CD4-positive, alpha-beta T cell treated with Interleukin-4 for 4 hours (primary cell): ENCODE measurements at places on chromosomes 16 and 17.

DNA sequence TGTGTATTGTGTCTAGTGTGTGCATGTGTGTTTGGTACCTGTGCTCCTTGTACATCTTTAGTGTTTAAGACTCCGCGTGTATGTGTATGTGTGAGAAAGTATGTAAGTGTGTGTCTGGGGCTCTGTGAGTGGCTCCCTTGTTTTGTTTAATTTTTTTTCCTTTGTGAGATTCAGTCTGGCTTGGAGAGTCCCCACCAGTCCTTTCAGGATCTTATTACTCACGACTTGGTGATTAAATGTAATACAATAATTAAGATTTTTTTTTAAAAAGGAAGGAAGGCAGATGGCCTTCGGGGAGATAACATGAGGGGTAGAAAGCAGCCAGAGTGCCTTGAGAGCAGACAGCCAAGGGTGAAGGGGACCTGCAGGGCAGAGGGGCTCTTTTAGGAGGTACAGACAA is 33.9 kb downstream of the FZD2 start:
- no peak for DNase-seq

- DNase-seq = no peak
These were observed 8.5 kb downstream of the ITGAE start for GRCh38 chr17:3792481-3792880.

DNA sequence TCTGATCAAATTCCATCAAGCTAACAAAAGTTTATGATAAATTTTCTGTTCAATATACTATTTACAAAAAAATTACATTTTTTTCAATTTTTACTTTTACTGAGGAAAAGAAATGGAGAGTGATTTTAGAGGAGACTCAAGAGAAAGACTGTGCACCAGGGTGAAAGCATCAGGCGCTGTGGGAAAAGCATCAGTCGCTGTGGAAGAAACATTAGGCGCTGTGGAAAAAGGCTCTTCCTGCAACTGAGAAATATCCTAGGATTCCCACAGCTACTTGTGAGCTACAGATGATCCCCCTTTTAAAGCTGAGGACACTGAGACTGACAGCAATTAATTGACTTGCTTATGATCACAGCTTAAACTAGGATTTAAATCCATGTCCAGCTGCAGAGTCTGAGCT is 4.9 kb downstream of the ANKFY1 start:
- DNase-seq = no peak

- no peak for DNase-seq
These were observed 216.7 kb upstream of the RBFOX1 start for GRCh38 chr16:7115898-7116297.

DNA sequence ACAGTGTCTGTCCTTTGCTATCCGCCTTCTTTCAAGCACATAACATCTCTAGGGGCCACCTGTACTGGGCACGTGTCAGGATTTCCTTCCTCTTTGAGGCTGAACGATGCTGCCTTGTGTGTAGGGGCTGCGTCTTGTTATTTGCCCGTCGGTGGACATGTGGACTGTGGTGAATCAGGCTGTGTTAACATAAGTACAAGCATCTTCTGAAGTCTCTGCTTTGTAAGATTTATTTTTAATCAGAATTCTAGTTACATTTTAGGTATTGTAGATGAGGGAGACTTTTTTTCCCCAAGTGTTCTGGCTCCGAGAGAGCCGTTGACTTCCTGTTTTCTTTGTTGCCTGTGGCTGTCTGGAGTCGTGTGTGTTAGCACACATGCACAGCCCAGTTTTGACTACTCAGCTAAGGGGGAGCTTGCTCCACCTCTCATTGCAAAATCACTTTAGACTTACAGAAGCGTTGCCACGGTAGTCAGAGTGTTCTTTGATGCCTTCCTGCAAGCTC is 26.1 kb downstream of the SPG7 start:
- peak; percentile 55 for DNase-seq

- DNase-seq = peak; percentile 25
These were observed 73.6 kb downstream of the WIPI1 start for GRCh38 chr17:68383443-68384321.

GRCh38 chr16:62135446-62135845 is 99.2 kb upstream of the CDH8 start:
- no peak for DNase-seq

DNA sequence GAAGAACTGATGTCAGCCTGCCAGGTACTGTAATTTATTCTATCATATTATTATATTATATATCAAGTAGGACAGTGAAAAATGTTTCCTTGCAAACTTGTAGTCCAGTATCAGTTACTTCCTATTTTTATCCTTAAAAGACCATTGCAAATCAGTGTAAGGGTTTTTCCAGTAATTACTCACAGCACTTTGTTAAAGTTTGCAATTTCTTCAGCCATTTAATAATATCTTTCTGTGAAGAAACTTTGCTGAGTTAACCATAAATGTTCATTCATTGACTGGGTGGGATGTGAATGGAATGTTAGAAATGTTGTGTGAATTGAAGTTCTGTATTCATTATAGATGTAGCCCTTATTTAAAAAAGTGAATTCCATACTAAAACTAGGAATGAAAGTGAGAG is 26.7 kb downstream of the HAPSTR1 start:
- DNase-seq = no peak

DNA sequence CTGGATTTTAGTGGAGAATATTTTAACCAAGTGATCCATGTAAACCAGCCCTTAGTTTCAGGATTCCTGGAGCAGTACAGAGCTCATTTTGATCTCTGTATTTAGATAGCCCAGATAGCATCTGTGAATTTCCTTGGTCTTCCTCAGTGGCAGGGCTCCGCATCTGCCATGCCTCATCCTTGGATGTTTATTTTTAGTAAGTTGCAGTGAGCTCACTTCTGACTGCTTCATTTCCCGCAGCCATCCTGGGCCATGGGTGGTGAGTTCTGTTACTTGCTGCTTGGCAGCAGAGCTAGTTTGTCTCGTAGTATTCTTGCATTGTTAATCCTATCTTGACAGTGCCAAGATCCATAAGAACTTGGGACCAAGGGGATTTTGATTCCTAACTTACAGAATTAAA is 33.7 kb downstream of the IST1 start:
- no peak for DNase-seq

DNA sequence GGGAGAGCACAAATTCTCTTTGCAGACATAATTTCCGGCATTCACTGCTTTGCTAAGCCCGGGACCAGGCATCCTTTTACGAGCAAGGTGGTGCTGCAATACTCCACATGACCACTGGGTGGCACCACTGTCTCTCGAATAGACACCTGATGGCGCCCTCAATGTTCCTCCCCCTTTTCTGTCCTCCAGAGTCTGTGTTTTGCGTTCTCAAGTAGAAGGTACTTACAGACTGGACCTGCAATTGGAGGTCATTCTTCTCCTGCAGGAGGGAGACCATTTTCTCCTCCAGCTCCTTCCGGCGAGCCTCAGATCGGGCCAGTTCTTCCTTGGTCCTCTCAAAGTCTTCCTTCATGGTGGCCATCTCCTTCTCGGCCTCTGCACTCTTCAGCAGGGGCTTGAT is 45.2 kb downstream of the MYH13 start:
- peak; percentile 52 for DNase-seq

- no peak for DNase-seq
These were observed 63.0 kb downstream of the MAF start for GRCh38 chr16:79537584-79537983.

GRCh38 chr16:55037046-55037445 is 106.4 kb downstream of the IRX5 start:
- DNase-seq = no peak

GRCh38 chr17:64028874-64029464 is 8.5 kb upstream of the ICAM2 start:
- DNase-seq = peak; percentile 84

GRCh38 chr17:897970-898619 is 81.5 kb downstream of the NXN start:
- no peak for DNase-seq

GRCh38 chr17:20226814-20227482 is 217.8 kb downstream of the SPECC1 start:
- DNase-seq = peak; percentile 64

GRCh38 chr16:2520784-2521531 is 787 bp downstream of the AMDHD2 start:
- peak; percentile 57 for DNase-seq

GRCh38 chr17:62631086-62631935 is 3.8 kb downstream of the MRC2 start:
- DNase-seq = no peak

DNA sequence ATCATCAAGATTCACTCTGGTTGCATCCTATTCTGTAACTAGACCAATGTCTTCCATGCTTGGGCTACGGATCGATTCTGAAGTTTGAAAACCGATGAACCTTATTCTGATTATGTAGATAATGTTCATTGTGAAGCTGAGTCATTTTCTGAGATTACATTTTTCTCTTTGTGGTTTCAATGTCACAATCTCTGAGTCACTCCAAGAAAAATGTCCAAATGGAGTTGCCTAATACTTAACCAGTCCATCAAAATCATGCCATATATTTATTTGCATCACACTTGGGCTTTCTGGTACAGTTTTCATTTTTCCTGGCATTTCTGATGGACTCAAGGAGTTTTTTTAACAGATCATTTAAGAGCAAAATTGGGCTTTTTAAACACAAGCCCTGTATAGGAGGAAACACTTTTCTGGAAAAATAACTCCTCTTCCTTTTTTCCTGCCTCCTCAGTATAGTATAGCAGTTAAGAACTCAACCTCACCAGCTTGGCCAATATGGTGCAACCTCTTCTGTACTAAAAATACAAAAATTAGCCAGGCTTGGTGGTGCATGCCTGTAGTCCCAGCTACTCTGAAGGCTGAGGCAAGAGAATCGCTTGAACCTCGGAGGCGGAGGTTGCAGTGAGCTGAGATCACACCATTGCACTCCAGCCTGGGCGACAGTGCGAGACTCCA is 17.5 kb downstream of the CACNG3 start:
- no peak for DNase-seq

GRCh38 chr17:21213638-21214014 is 335 bp downstream of the TMEM11 start:
- DNase-seq = peak; percentile 21

DNA sequence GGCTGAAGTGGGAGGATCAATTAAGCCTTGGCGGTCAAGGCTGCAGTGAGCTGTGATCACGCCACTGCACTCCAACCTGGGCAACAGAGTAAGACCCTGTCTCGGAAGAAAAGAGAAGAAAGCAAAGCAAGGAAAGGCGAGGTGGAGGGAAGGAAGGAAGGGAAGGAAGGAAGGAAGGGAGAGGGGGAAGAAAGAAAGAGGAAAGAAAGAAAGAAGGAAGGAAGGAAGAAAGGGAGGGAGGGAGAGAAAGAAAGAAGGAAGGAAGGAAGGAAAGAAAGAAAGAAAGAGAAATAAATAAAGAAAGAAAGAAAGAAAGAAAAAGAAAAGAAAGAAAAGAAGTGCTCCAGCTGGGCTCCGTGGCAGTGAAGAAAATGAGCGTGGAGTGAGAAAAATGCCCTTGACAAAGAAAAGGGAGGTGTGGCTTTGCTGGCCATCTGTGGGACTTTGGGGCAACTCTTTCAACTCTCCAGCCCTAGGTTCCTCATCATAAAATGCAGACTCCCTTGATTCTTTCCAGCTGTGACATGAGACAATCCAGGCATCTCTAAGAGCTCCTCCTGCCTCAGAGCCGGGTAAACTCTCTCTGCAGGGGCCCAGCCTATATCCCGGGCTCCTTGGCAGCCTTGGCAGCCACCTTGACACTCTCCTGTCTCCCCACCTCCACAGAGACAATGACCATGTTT is 2.4 kb downstream of the GSDMA start:
- no peak for DNase-seq

DNA sequence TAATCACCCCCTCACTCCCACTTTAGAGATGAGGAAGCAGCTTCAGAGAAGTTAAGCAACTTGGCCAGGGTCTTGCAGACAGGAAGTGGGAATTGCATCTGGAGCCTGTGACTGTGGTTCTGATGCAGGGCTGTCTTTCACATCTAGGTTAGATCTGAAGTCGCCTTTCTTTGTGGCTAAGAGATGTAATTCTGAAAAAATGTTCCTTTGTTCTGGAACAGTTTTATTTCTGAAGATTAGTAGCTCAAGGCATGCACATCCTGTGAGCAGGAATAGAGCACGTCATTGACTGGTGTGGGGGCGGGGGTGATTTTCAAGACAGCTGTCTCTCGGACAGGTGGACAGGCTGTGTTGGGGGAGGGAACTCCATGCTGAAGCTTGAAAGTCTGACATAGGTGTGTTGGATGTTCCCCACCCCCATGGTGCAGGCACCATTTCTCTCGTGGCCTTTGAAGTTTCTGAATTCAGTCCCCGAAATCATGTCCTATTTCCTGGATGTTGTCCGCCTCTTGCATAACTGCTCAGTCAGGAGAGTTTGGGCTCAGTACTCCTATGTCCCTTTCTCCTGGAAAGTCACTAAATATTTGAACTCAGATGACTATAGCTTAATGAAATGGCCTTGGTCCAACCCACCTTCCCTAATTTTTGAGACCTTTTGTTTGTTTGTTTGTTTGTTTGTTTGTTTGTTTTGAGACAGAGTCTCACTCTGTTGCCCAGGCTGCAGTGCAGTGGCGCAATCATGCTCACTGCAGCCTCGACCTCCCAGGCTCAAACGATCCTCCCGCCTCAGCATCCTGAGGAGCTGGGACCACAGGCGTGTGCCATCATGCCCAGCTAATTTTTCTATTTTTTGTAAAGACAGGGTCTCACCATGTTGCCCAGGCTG is 21.0 kb upstream of the HERPUD1 start:
- DNase-seq = no peak
